ENCODE measurements at places on chromosomes 2 and 18.

DNA sequence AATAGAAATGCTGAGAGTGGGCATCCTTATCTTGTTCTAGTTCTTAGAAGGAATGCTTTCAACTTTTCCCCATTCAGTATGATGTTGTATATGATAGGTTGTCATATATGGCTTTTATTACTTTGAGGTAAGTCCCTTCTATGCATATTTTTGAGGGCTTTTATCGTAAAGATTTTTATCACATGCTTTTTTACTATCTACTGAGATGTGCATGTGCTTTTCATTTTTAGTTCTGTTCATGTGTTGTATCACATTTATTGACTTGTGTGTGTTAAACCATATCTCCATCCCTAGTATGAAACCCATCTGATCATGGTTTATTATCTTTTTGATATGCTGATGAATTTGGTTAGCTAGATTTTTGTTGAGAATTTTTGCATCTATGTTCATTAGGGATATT lies 1008.8 kb downstream of the CNTNAP5 start:
- no peak for DNase-seq

GRCh38 chr18:48548921-48549320 lies 10.1 kb downstream of the CTIF start:
- no peak for DNase-seq

DNA sequence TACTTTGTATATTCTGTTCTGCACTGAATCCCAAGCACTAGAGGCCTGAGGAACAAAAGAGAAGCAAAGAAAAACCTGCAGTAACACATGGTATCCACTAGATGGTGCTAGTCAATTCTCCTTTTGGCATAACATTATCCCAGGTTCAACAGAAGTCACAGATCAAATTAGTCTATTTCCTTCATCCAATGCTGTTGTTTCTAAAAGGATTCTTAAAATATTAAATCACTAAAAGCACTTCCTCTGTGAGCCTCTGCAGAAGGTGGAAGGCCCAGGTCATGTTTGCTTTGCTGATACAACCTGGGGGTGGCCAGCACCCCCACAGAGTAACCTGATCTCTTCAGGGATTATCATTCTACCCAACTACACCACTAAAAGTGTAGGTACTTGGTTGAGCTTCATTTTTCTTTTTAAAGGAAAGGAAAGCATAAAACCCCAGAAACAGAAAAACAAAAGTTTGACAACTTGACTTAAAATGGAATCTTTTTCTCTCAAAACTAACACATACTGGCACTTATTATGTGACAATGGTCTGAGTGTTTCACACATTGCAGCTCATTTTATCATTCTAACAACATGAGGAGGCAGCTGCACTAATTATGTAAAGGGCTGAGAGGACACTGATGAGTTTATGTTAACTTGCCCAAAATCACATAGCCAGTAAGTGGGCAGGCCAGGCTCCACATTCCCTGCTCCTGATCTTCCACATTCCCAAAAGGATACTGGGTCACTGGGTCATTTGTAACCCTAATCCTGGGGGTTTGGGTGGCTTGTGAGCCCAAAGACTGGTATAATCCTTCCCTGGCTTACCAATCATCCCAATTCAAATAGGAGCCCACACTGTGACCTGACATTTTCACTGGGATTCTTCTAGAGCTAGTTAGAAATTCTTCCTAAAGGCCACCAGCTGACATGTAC lies 66.8 kb upstream of the DNER start:
- DNase-seq, result no peak

GRCh38 chr2:48851161-48851560 lies 95.6 kb upstream of the LHCGR start:
- no peak for DNase-seq

DNA sequence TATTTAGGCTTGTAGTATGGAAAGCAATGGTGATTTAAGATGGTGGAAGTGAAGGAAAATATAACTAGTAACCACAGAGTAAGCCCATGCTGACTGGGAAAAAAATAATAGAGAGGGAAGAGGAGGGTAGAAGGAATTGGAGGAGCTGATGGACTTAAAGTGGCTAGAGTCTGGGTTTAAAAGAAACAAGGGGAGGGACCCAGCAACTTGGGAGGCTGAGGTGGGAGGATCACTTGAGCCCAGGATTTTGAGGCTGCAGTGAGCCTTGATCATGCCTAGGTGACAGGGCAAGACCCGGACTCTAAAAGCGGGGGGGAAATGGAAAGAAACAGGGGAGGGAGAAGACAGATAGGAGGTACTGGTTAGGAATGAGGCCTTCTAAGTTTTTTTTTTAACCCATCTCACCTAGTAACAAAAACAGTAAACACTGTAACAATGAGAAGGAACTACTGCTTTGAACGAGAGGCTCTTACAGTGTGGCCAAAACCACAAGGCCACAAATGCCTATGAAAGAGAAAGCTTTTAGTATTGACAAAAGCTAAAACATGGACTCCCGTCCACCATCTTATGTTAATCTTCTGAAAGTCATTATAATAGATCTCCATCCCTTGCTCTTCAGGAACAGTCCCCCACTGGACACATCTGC lies 26.6 kb downstream of the METTL8 start:
- DNase-seq, result no peak

GRCh38 chr2:171109571-171109970 lies 51.1 kb downstream of the TLK1 start:
- no peak for DNase-seq

- DNase-seq, result no peak
These were observed 49.4 kb downstream of the SMAD7 start for GRCh38 chr18:48901145-48902022.

GRCh38 chr2:96092951-96093350 lies 23.4 kb downstream of the ADRA2B start:
- DNase-seq, result no peak

DNA sequence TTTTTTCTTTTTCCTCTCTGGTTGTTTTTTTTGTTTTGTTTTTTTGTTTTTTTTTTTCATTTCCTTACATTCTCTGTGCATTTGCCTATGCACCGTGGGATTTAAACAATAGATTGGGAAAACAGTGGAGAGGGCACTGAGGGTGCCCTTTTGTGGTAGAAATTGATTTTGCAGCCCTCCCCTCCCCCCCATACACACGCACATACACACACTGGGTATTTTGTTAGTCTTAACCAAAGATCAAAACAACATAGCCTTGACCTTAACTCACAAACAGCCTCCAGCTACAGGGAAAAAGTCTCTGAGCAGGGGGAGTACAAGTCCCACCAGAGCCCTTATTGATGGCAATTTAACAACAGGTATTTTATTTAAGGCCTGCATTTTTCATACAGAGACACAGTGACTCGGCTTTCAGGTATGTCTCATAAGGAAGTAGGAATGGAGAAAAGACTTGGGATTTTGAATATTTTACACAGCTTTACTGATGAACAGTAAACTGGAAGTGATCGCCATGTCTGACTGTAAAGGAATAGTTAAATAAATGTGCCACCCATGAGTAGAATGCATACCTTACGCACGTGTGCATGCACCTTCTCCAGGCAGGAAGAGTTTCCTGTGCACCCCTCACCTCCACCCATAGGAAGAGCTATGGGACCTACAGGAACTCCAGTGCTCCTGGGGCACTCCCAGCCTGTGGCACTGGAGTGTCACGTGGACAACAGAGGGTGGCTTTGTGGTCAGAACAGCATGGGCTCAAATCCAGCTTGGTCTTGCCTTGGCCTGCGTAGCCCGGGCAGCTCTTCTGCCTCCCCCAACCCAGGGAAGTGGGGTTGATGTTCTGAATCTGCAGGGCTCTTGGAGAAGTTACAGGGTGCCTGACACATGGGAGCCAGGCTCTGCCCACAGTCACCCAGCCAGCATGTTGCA lies 266.4 kb downstream of the ANAPC1 start:
- no peak for DNase-seq

- DNase-seq, result no peak
These were observed 69.8 kb downstream of the TSN start for GRCh38 chr2:121825003-121825950.

GRCh38 chr2:26395394-26395793 lies 6.3 kb upstream of the DRC1 start:
- no peak for DNase-seq
